ENCODE measurements at places on chromosomes 5 and 9.

GRCh38 chr5:60325870-60326269 lies 374.1 kb downstream of the DEPDC1B start:
- no peak for DNase-seq

- no peak for DNase-seq
Observed at GRCh38 chr9:91516777-91517176, 93.1 kb upstream of the NFIL3 start.

DNA sequence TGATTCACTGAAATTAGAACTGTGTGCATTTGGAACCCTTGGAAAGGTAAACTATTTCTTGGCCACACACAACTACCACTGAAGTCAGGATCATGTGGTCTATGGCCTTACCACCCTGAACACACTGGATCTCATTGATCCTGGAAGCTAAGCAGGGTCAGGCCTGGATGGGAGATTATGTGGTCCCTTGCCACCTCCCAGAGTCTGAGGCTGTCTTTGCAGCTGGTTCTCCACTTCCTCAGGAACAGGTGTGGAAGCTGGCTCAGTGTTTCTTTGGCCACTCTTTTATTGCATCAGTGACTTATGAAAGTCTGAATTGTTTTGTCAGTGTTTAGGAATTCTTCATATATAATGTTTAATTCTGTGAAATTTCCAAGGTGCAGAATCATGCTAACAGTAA lies 89.2 kb downstream of the TEK start:
- no peak for DNase-seq

- no peak for DNase-seq
Observed at GRCh38 chr5:73822278-73822988, 196.4 kb downstream of the ARHGEF28 start.

- no peak for DNase-seq
Observed at GRCh38 chr9:89542401-89543021, 44.6 kb upstream of the SEMA4D start.

GRCh38 chr9:130660326-130660682 lies 4.1 kb upstream of the PRDM12 start:
- DNase-seq = no peak
